ENCODE measurements at places on chromosomes 16 and 17. TPM values are rescaled to one million over a fixed set of nuclear protein-coding genes. Genes with fewer than 3 reads are reported as not detected.

- DNase-seq: no peak
Observed at GRCh38 chr16:4411684-4412083, 4.7 kb downstream of the CORO7 start.

DNA sequence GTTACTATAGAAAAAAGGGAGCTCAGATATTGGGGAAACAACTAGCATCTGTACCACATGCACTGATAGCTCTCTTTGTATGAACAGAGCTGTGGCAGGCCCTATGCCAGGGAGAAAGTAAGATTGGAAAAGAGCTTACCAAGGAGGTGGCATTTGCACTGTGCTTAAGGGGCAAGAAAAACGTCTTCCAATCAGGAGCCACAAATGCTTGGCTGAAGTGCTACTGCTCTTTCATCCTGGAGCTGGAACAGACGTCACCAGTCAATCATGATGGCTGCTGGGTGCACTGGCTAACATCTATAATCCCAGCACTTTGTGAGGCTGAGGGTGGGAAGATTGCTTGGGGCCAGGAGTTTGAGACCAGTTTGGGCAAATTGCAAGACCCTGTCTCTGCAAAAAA, 218.5 kb downstream of the SEC14L1 start:
- DNase-seq: no peak

LRRC45 gene
- 40.4 TPM for total RNA-seq

DNA sequence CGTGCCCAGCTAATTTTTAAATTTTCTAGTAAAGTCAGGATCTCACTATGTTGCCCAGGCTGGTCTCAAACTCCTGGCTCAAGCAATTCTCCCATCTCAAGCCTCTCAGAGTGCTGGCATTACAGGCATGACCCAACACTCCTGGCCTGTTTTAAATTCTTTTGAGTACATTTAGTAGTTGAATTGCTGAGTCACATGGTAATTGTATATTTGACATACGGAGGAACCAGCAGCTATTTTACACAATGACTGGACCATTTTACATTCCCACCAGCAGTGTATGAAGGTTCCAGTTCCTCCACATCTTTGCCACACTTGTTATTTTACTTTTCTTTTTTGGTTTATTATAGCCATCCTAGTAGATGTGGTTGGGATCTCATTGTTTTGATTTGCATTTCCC, 43.6 kb downstream of the RHOT1 start:
- no peak for DNase-seq

GRCh38 chr16:72814226-72814625, 233.7 kb downstream of the ZFHX3 start:
- no peak for DNase-seq
